ENCODE measurements at places on chromosomes 5 and 9.

DNA sequence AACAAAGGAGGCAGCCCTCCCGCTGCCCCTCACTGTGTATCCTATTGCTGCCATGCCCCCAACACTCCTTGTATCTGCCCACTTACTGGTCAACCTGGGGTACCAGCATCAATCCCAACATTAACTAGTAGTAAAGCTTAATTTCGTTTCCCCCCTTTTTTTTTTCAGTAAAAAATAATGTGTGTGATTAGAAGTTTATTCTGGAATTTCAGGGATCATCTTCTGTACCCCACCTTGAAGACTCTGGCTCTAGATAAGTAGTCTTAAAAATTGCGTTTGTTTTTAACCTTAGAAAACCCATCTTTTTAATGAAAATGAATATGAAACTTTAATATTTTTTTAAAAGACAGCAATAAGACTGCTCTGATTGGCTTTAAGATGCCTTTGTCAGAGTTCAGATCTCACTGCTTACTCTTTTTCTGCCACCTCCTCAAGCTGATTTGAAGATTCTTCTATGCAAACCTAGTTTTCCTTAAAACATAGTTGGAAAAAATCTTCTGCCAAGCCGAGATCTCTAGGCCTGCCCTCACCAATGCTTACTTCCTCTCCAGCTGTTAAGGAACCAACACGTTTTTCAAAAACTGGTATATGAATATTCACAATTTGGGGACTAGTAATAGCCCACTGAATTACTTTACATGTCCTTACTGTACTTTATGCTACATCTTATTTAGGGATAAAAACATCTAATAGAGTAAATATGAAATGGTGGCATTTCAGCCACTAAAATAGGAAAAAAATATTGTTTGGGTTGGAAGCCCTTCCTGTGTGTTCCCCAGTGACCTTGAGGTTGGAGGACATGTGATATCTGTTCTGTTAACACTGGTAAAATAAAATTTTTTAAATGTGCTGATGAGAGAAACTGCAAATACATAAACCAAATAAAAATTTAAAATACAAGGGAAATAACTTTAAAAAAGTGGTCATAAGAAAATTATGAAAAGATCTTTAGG lies 4.0 kb upstream of the RHOBTB3 start:
- H3K36me3 ChIP-seq = peaks cover 1% of the 10 kb centered on the region
- H3K4me1 ChIP-seq = peaks cover 26% of the 10 kb centered on the region

DNA sequence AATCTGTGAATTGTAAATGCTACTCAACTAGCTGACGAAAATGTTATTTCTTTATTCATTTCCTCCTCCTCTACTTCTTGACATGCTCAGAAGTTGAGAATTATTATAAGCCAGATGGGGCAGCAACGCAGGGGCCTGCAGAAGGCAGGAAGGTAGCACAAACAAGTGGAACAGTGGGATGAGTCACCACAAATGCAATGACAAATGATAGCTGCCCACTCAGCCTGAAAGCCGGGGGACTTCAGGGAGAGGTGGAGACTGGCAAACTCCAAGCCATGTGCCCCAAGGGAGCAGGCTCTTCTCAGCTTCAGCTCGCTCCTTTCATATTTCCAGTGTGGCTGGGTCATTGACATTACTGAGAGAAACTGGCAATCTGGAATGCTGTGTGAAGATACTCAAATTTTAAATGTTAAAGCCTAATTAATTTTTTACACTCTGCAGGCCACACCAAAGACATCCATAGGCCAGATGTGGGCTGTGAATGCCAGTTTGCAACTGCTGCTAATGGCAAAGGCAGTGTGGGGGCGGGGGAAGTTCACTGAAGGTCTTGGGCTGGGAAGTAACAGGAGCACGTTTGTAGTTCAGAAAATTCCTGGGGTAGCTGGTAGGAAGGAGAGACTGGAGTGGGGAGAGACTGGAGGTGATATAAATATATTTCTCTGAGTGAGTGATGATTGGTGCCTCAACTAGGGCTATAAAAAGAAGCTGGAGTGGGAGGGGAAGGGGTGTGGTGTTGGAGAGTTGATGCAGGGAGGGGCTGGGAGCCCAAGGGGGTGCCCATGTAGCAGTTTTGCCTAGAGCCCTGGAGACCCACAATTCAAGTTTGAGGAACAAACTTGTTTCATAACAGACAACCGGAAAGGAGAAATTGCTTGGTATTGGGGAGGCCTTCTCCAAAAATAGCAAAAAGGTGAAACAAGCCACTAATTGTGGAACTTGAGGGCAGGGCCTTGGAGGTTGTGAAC lies 20.8 kb upstream of the ADRB2 start:
- H3K36me3 ChIP-seq = no peaks in the 10 kb centered on the region
- peak overlapping the region; percentile 88 for H3K27ac ChIP-seq
- peaks cover 11% of the 10 kb centered on the region for H3K27me3 ChIP-seq
- peaks cover 47% of the 10 kb centered on the region for H3K4me1 ChIP-seq
- H3K4me3 ChIP-seq = peak overlapping the region; percentile 60

DNA sequence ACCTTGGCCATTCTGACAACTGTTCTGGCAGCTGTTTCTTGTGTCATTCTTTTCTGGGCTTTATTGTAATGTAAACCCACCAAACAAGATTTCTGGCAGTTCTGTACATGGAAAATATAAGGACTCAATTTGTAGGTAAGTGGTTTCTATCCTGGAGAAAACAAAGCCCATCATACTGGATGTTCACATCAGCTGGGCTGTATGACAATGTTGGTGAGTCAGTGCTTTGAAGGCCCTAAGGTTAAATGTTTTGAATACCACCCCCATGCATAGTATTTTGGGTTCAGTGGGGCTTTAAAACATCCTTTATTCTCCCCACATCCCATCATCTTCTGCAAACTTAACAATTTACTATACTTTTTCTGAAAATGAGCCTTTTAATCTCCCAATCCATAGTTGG lies 52.5 kb downstream of the SH3GL2 start:
- no peak for DNase-seq
- H3K4me3 ChIP-seq = no peak overlapping the region
- H3K27me3 ChIP-seq = no peaks in the 10 kb centered on the region
- H3K27ac ChIP-seq = no peak overlapping the region
- H3K36me3 ChIP-seq = no peaks in the 10 kb centered on the region
- H3K4me1 ChIP-seq = no peaks in the 10 kb centered on the region

- peaks cover 13% of the 10 kb centered on the region for H3K27me3 ChIP-seq
- no peak overlapping the region for H3K27ac ChIP-seq
- H3K4me1 ChIP-seq = no peaks in the 10 kb centered on the region
- no peak overlapping the region for H3K4me3 ChIP-seq
- no peaks in the 10 kb centered on the region for H3K36me3 ChIP-seq
- DNase-seq = no peak
Observed at GRCh38 chr5:68822796-68823195, 271.0 kb upstream of the SLC30A5 start.

DNA sequence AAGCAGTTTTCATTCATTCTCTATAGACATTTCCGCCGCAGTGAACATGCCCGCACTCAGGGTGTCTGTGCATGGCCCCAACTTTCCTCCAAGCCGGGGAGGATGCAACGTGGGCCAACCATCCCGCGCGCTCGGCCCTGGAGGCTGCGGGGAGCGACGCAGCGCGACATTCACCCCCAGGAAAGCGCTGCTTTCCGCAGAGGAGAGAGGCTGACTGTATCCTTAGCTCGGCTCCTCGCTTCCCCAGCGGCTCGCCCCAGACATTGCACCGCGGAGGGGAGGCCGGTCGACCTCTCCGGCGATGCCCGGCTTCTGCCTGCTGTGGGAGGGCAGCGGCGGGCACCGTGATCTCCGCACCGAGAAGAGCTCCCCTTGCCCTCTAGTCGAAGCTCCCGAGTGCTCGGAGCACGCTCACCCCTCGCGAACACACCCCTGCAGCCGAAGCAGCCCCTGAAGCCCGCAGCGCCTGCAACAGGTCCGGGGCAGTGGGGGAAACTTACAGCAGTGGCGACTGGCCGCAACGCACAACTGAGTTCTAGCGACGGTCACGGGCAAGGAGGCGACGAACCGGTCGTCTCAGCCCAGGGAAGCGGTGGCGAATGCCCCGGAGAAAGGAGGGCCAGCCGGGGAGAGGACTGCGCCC lies 600 bp downstream of the ENC1 start:
- H3K27ac ChIP-seq = peak overlapping the region; percentile 47
- peak; percentile 80 for DNase-seq
- H3K4me3 ChIP-seq = peak overlapping the region; percentile 91
- H3K4me1 ChIP-seq = peaks cover 35% of the 10 kb centered on the region
- H3K36me3 ChIP-seq = no peaks in the 10 kb centered on the region
- peaks cover 59% of the 10 kb centered on the region for H3K27me3 ChIP-seq

DNA sequence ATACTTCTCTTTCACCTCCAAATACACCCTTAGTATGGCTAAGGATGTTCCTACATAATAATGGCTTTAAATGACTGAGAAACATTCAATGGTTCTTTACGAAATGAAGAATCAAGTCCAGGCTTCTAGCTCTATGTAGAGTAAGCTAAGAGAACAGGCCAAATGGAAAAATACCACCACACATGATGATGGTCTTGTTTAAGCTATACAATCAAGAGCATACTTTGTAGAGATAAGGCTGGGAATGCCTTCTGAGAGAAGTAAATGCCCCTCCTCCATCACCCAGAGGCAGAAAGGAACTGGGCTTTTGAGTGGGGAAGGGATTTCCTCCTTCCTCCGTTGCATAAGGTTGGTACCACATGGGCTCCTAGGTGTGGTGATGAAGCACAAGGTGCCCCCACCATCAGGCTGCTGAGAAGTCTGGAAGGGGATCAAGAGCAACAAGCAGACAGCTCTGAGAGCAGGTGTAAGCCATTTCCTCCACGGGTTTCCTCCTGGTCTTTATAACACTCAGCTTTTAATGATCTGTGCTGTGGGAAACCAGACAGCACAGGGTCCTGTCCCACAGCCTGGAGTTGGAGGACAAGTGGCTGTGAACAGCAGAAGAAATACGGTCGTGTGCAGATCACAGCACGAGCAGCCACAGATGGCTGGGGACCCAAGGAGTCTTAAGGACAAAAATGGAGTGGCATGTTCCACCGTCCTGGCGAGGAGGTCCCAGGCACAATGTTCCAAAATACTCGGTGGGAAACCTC lies 396.9 kb downstream of the CTNND2 start:
- no peaks in the 10 kb centered on the region for H3K27me3 ChIP-seq
- no peaks in the 10 kb centered on the region for H3K36me3 ChIP-seq
- H3K4me1 ChIP-seq = no peaks in the 10 kb centered on the region
- H3K4me3 ChIP-seq = no peak overlapping the region
- no peak for DNase-seq

DNA sequence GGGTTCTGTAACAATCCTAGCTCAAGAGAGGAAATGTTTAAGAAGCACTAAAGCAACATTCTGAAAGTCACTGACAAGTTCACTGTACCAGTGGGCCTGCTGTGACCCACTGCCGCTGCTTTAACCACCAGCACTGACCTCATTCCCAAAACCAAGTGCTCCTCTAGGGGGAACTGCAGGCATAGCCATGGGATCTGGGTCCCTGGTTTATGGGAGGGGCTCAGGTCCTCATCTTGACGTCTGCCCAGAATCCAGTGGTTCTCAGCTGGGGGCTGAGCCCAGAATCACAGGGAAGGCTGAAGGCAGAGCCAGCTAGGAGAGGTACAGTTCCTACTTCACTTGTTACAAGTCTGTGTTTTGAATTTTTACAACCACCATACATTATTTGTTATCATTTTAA lies 36.1 kb upstream of the SLC2A8 start:
- peaks cover 6% of the 10 kb centered on the region for H3K4me1 ChIP-seq
- H3K36me3 ChIP-seq = no peaks in the 10 kb centered on the region
- no peak for DNase-seq
- H3K27ac ChIP-seq = no peak overlapping the region
- no peak overlapping the region for H3K4me3 ChIP-seq

DNA sequence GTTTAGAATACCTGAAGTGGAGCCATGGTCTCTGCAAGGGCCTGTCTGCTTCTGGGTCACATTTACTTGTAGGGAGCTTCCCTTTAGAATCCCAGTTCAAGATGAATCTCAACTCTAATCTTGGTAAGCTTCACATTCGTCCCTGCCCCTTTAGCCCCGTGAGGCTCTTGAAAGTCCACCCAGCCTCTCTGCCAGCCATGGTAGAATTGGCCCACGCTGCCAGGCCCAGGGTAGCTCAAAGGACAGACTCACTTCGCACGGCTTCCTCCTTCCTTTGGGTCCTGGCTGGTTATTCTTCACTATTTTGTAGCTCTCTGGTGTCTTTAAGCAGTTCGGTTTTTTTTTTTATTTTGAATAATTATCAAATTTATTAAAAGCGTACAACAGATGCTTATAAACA lies 28.6 kb upstream of the NKX2-5 start:
- H3K4me3 ChIP-seq = no peak overlapping the region
- no peak for DNase-seq
- peaks cover 21% of the 10 kb centered on the region for H3K27me3 ChIP-seq
- H3K4me1 ChIP-seq = no peaks in the 10 kb centered on the region

DNA sequence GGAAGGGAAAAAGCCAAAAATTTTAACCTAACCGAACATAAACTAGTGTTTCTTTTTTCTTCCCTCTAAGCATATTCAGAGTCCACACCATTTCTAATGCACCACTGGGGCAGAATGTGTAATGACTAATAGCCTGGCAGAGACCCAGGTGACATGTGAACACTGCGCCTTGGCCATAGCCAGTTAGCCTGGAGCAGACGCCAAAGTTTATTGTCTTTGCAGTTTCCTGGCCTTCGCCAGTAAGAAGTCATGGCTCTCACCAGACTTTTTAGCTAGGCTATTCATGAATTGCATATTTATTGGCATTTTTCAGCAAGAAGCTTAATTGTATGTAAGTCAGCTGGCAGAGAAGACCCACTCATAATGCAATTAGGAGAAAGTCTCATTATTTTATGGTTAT lies 182.8 kb upstream of the SLC27A6 start:
- no peak overlapping the region for H3K27ac ChIP-seq
- H3K4me1 ChIP-seq = peaks cover 3% of the 10 kb centered on the region
- H3K36me3 ChIP-seq = no peaks in the 10 kb centered on the region
- peaks cover 3% of the 10 kb centered on the region for H3K27me3 ChIP-seq
- no peak for DNase-seq

DNA sequence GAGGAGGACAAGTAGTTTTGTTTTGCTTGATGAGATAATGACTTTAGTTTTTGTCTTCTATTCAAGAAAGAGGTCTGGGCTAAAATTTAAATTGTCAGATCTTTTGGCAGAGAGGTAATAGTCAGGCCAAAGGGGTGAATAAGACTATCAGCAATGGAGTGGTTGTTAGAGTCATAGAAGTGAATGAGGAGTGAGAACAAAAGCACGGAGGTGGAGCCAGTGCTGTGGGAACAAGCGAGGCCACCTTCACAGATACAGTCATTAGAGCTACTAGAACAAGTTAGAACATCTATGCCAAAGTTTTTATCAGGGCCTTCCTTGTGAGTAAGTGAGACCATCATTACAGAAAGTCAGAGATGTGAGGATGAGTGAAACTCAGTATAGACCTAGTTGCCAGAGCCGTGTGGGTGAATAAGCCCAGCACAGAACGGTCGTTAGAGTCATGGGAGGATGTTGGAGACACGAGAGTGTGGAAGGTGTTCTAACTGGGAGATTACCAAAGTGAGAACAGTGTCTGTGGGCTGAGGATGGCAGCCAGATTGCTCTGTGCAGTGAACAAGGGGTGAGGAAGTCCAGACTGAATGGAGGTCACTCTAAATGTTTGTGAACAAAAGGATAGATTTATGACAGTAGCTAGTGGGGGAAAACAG lies 135.1 kb downstream of the RPS23 start:
- H3K4me1 ChIP-seq = no peaks in the 10 kb centered on the region
- no peaks in the 10 kb centered on the region for H3K36me3 ChIP-seq
- H3K4me3 ChIP-seq = no peak overlapping the region
- no peak for DNase-seq
- H3K27me3 ChIP-seq = no peaks in the 10 kb centered on the region

GRCh38 chr9:113587471-113588031 lies 124.0 kb downstream of the RGS3 start:
- peaks cover 52% of the 10 kb centered on the region for H3K36me3 ChIP-seq
- H3K27ac ChIP-seq = peak overlapping the region; percentile 11
- H3K4me1 ChIP-seq = peaks cover 61% of the 10 kb centered on the region
- H3K4me3 ChIP-seq = no peak overlapping the region
